ENCODE measurements at places on chromosomes 13 and 19.
A peak's percentile ranks its signal among the peaks of the same experiment; 100 is the strongest.

GRCh38 chr13:57739543-57740190 is 108.1 kb downstream of the PCDH17 start:
- no peak for DNase-seq

- no peak for DNase-seq
Observed at GRCh38 chr19:42158926-42159325, 26.7 kb upstream of the POU2F2 start.

GRCh38 chr13:34006011-34006410 is 188.1 kb downstream of the RFC3 start:
- DNase-seq: no peak

GRCh38 chr13:64534302-64534701 is 2695.8 kb downstream of the PCDH9 start:
- DNase-seq: no peak

DNA sequence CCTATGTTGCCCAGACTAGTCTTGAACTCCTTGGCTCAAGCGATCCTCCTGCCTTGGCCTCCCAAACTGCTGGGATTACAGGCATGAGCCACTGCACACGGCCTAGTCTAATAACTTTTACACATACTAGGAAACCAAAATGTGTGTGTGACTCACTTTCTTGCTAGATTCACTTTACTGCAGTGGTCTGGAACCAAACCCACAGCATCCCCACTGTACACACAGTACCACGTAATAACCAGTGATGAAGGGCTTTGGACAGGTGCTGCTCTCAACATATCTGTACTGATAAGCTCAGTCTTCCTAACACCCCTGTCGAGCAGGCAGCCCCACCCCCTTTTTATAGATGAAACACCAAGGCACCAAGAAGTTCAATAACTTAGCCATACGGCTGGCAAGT is 5.1 kb downstream of the DNMT1 start:
- DNase-seq: no peak

GRCh38 chr19:1223018-1223855 is 14.6 kb downstream of the CBARP start:
- no peak for DNase-seq

DNA sequence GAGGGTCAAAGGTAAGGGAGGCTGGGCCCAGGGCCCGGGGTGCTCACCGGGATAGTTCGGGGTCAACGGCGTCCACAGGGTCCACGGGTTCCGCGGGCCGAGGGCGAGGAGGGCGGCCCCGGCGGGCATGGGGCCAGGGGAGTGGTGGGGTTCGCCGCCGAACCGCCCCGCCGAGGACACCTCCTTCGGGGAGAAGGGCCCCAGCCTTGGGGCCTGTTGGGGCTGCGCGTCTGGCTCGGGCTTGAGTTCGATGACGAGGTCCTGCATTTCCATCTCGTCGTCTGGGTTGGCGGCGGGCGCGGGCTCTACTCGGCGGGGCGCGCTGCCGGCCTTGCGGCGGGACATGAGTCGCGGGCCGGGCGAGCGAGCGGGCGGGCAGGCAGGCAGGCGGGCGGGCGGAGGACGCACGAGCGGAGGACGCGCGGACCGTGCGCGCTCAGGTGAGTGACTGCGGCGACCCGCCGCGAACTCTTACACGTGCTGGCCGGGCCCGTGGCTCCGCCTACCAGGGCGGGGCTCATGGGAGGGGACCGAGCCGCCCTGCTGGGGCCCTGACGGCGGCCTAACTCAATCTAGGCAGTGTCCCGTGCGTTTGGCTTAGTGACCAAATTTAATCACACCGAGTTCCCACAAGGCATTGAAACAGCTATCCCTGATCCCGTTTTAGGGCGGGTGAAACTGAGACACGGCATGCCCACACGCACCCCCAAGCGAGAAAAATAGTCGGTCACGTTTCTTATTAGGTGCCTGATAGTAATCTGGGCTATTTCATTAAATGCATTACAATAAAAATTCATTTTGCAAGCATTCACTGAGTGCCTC is at the start of gene ZNF296:
ZNF296 (minus strand) TSS at position 450 of the 822 bp plus-strand sequence; CDS start at position 345, 105 bp downstream.
- DNase-seq: peak; percentile 62

DNA sequence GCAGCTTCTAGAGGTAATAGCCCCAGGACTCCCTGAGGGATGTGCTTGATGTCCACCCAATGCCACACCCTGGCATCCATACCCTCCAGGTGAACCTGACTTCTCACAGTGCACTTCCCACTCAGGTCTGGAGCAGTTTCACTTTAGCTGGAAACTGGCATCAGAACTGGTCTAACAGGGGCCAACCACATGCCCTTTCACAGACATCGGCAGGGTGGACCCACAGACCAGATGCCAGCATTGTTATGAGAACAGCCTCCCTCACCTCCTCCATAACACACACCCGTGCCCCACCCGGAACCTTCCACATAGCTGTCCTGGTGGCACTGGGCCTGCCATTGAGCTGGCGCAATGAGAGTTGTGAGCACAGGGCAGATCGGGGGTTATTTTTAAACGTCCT is 77.4 kb upstream of the GPR12 start:
- DNase-seq: no peak

DNA sequence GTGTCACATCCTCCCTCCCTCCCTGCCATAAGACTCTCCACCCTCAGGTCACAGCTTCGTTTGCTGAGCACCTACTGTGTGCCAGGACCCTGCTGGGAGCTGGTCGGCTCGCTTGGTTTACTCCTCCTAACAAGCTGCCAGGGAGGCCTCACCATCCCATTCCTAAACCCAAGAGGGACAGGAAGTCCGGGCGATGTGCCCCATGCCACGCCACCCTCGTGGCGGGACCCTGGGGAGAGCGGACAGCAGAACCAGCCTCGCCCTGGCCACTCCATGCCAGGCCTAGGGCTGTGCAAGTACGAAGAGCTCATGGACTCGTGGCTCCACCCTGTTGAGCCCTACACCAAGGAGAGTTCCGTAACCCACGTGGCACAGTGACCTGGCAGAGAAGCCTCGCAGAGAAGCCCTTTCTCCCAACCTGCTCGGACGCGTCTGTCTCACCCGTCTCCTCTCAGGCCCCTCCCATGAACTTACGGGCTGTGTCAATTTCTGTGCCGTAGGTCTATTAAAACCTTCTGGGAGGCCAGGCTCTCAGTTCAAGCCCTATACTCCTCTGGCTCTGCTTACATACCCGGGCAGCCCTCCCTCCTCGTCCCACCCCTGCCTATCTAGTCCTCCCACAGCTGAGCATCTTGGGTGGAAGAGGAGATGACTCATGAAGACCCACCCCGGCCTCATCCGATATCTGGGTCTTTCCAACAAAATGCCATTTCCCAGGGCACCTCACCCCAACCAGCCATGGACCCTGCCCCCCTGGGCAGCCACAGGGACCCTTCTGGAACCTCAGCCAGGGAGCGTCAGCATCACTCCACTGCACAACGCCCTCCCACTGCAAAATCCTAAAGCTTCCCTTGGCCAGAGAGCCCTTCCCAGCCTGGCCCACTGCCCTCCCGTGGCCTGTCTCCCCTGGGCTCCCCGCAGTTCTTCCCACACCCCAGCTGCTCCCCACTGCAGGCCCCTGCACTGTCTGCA is 2.6 kb downstream of the UBXN6 start:
- DNase-seq: no peak

DNA sequence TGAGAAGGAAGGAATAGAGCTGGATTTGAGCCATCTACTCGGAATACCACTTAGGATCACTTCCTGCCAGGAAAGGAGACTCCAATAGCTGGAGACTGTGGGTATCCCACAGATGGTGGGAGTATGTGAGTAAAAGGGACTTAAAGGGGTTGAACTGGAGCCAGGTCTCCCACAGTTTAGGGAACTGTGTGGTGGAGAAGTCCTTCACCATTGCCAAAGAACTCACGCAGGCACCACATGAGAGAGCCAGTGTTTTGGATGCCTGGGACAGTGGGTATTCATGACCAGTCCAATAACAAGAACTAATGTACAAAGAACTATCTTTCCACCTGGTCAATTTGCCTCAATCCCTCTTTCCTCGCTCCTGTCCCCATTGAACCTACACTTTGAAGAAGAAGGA is 24.4 kb upstream of the MYCBP2 start:
- no peak for DNase-seq

DNA sequence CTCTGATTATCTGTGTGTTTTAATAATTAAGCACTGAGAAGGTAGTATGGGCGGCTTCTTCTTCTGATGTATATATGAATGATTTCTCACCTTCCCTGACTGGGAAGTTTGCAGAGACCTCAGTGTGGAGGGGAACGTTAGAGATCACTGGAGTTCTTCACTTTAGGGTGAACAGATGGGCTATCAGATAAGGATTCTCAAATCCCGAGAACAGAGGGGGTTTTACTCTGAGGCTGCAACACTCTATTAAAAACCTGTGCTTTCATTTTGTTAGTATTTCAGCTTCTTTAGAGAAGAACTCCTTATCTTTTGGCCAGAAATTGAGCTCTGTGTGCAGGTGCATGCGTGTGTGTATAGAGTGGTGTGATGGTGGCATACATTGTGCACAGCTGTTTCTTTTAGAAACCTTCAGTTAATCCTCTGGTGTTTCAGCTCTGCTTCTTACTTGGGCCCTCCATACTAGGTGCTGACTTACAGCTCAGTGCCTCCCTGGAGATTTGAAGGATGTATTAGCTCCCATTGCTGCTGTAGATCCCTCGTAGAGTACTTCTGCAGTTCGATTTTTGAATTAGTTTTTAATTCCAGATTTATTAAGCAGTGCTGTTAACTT is 45.3 kb upstream of the PCDH9 start:
- no peak for DNase-seq

DNA sequence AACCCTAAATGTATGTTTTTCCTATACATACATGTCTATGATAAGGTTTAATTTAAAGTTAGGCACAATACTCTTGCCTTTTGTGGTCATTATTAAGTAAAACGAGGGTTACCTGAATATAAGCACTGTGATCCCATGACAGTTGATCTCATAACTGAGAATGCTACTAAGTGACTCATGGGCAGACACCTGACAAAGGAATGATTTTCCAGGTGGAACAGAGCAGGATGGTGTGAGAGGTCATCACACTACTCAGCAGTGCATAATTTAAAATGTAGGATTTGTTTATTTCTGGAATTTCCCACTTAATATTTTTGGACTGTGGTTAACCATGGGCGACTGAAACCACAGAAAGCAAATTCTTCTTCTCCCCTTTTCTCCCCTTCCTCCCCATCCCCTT is 178.9 kb downstream of the UGGT2 start:
- no peak for DNase-seq

DNA sequence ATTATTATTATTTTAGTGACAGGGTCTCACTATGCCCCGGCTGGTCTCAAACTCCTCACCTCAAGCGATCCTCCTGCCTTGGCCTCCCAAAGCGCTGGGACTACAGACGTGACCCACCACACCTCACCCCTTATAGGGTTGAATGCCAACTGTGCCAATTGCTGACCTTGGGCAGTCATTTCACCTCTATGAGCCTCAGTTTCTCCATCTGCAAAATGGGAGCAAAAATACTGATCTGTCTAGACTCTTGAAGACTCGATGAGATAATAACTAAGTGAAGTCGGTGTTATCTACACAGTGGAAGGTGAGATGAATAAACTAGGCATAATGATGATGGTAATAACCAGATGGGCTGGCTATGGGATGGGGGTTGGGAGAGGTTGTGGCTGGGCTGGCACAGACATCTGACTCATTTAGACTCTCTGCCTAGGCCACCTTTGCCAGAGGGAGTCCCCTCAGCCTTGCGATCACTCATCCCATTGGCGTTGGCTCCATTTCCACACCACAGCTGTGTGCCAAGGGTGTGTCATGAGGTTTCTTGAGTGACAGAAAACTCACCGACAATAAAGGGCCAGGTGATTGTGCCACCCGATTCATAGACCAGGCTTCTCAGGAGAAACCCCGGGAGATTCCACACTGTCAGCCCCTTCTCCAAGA is at the start of gene CASP14:
CASP14 (plus strand) TSS at position 596 of the 657 bp plus-strand sequence. CDS start 2,772 bp downstream, outside the sequence.
- DNase-seq: no peak

DNA sequence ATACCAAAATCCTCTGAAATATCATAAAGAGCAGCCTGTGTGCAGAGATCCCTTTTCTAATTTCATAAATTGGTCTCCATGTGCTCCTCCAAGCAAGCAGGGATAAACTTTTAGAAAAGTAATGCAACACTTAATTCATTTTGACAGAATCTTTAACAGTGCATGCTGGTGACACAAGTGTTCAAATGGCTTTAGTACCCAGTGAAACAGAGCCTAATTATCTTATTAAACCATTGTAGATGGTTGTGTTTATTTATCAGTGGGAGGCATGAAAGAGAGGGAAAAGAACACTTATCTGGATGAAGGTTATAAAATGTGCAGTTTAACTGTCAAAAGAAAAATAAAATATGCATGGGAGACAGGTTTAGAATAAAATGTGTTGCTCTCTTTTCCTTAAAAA is 945.0 kb upstream of the PCDH20 start:
- DNase-seq: no peak

DNA sequence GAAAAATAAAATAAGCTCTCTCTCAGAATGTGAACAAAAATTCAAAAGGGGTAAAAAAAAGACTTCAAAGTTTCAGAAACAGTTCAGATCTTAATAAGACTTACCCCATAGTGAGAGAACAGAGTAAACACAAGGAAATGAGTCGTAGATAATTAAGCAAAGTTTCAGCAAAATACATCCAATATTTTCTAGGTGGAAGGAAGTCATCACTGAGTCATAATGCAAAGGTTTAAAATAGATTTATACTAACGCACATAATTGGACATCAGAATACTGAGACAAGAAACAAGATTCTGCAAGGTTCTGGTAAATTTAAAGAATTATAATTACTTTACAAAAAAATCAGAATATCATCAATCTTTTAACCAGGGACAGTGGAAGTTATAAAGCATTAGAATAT is 1370.7 kb upstream of the ATXN8OS start:
- DNase-seq: no peak

DNA sequence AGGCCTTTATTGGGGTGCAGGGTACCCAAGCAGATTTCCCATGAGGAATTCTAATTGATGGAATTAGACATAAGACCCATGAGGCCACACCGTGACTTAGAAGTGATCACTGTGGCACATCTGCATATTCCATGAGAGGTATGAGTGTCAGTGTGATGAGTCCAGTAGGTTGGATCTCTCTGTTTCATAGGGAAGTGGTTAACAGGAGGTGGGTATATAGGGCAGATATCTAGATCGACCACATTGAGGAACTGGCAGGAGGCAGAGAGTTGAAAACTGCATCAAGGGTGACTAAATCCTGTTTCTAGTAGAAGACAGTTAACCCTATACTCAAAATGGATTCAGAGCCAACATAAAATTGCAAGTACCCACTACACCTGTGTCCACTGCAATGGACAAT is 68.6 kb upstream of the MIR17HG start:
- DNase-seq: no peak

DNA sequence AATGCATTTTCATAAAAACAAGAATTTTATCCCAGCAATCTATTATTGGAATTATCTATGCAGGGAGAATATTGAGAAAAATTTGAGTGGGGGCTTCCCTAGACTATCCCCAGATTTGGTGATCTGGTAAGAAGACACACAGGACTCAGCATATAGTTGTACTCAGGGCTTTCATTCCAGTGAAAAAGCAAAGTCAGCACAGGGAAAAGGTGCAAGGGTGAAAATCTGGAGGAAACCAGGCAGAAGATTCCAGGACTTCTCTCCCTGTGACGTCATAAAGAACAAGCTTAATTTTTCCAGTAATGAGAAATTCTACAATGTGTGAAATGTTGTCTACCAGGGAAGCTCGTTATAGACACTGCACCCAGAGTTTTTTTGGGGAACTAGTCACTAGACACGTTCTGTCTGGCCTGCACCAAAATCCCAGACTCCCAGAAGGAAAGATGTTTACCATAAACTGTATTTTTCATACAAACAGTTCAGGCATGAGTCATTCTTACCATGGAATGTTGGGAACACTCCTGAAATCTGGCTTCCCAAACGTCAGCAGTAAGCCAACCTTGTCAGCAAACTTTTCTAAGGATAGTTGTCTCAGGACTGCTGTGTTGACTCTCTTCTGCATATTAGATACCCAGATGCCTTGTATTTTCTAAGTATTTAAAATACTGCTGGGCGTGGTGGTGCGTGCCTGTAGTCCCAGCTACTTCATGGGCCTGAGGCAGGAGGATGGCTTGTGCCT is 107.4 kb downstream of the DNAJC3 start:
- DNase-seq: no peak
